ENCODE measurements at places on chromosomes 5 and 9. TPM values are rescaled to one million over a fixed set of nuclear protein-coding genes. Genes with fewer than 3 reads are reported as not detected.
A peak's percentile ranks its signal among the peaks of the same experiment; 100 is the strongest.

TMEM232 gene
- 2.7 TPM for total RNA-seq

GRCh38 chr5:167242701-167243100 is 1048.7 kb upstream of the WWC1 start:
- no peak for DNase-seq

DNA sequence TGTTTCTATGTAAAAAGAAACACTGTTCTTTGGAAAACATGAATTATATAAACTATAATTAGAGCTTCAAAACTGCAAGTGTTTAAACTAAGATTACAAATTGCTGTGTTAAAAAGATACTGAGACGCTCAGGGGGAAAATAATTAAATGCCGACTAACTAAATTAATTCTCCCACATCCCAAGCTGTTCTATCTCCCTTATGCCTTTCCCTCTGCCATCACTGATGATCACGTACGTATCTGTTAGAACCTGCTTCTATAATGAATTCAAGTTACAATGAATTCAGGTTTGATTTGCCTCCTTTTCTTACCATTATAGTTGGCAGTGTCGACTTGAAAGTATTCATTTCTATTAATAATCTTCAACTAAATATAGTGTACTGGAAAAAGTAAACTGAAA is 349.9 kb upstream of the CDH6 start:
- DNase-seq, result no peak

GRCh38 chr9:16154521-16155078 is 601.8 kb downstream of the CCDC171 start:
- no peak for DNase-seq

GRCh38 chr9:18189871-18190670 is 283.9 kb upstream of the ADAMTSL1 start:
- no peak for DNase-seq

TMEM174 gene
- total RNA-seq, result not detected

SLC12A2 gene
- 62.2 TPM for total RNA-seq

- DNase-seq, result no peak
Measured at GRCh38 chr5:102547141-102548035, 48.6 kb upstream of the SLCO6A1 start.

- DNase-seq, result no peak
Measured at GRCh38 chr5:10441992-10442435, 335 bp downstream of the ROPN1L start.

DNA sequence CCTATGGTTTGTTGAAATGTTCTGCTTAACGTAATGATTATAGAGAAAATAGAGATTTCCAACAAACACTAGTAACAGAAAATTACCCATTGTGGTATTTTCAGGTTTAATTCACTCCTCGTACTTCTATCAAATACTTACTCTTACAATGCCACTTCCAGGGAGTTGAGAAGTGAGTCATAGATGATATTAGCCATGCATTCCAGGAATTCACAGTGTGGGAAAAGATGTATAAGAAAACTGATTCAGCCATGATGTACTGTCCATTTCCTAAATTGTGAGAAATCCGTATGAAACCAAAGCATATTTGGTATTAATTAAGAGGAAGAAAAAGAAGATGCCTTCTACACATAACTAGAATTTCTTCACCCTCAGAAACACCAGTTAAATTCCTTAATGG is 1854.6 kb upstream of the WWC1 start:
- no peak for DNase-seq

GRCh38 chr9:87554171-87554910 is 56.7 kb downstream of the DAPK1 start:
- no peak for DNase-seq

GRCh38 chr5:138853132-138853531 is 22.0 kb downstream of the LRRTM2 start:
- DNase-seq, result no peak

GRCh38 chr9:111904026-111904425 is 7.4 kb downstream of the UGCG start:
- no peak for DNase-seq

DNA sequence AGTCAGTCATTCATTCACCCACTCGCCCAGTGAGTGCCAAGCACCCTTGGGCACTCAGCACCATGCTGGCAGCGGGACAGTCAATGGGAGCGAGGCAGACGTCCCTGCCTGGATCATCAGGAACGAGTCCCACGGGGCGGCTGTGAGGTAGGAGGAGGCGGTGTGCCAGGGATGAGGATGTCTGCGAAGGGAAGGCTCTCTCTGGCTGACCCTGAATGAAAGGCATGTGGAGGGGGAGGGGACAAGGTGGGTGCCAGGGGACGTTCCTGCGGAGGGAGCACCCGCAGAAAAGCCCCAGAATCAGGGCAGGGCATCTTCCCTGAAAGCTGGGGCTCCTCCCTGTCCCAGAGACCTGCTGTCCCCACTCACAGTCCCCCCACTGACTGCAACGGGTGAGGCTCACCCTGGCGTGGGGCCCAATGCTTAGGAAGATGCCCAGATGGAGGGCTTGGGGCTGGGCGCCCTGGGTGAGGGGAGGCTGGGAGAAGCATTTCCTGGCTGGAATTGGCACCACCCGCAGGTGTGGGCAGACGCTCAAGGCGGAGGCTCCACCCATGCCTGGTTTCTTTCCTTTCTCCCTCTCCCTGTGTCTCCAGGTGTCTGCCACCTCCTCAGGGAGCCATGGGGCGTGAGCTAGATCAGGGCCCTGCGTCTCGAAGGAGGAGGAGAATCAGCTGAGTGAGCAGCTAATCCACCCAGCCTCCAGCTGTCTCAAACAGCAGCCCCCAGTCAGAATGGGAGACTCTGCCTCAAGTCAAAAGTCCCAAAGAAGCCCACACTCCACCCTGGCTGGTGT is 179.0 kb upstream of the PPP1R26 start:
- DNase-seq, result no peak

- DNase-seq, result no peak
Measured at GRCh38 chr5:165405340-165405739, 1899.9 kb downstream of the MAT2B start.

GRCh38 chr9:18126831-18127498 is 347.0 kb upstream of the ADAMTSL1 start:
- no peak for DNase-seq

DNA sequence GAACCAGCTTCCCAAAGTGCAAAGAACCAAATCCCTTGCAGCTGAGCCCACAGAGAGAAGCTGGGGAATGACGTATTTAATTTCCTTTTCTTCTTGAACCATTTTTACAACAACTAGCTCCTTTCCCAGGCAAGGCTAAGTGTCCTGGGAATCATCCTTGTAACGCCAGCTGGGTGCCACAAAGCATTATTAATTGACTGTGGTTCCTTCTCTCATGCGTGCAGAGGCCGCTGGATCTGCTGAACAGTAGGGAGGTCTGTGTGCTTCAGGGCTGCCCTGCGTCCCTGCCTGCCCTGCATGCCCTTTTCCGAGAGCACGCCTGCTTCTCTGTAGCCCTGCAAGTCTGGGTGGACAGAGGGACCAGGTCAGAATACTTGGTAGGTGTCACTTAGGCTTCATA is 124.1 kb upstream of the OTULINL start:
- DNase-seq, result no peak

GRCh38 chr5:53928641-53929040 is 368.2 kb downstream of the NDUFS4 start:
- no peak for DNase-seq

GRCh38 chr5:117201001-117201400 is 626.4 kb upstream of the SEMA6A start:
- DNase-seq, result no peak

DNA sequence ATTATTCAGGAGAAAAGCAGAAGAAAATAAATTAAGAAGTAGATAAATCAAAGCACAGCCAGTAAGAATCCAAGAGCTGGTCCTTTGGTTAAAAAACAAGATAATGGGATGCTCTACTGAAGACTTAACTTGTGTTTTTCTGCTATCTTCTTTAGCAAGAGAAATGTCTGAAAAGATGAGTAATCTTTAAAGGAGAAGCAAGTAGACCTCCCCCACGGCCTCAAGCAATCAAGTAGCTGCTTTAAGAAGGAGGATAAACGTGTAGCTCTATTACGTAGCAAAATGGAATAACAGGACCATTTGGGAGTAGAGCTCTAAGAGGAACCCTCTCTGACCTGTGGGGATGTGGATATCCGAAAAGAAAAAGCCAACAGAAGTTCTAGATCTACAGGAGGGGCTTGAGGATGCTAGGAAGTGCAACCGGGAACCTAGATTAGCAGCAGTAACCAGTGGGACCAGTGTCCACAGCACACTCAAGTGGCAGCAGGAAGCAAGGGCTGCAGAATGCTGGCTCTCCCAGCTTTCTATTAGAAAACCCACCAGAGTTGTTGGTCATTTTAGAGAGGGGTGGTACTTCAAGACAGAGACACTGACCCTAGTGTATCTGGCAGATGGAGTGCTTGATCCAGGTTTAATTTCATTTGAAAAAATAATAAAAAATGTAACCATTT is 185.4 kb downstream of the GABBR2 start:
- DNase-seq, result no peak

GRCh38 chr9:75106857-75107256 is 18.5 kb downstream of the OSTF1 start:
- no peak for DNase-seq

DNA sequence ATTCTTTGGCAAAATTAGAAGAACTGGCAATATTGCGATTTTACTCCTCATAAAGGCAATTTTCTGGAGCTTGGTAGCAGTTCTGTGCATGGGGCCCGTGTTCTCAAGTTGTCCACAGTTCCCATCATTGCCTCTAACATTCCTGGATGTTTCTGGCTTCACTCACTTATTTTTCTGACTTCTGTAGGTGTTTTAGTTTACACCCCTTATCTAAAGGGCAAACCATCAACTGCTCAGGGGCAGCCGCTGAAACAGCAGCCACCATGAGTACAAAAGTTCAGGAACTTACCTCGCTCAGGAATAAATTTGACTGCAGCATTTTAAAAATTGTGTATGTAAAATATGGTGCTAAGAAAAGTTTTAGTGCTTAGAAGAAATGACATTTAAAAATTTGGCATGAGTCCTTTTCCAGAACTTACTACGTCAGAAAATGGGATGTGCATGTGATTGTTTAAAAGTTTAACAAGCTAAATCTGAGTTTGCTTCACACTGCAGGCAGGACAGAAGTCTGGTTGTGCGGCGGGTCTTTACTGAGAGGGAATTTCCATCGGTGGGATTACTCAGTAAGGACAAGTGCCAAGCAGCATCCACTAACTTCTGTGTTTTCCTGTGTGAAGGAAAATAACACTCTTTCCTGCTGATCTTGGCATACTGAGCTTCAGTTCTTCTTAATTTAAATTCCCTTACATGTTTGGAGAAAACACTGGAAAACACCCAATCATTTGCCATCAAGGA is 261.7 kb downstream of the MAT2B start:
- no peak for DNase-seq

DNA sequence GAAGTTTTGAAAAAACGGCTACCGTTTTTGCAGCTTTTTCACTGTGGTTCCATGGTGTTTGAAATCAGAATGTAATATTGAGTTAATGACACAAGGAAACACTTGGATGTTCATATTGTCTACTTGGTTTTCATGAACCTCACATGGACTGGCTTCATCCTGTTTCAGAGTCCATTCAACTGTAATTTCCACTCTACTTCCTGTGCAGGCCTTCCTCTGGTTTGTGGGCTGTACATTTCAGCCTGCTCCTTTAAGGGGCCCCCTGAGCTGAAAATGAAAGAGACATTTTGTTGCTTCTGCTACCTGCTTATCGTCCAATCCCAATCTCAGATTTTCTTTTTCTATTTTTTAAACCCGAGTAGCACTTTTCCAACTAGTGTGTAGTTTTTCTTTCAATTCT is 41.8 kb upstream of the CDKN2B start:
- no peak for DNase-seq

MAST4 gene
- total RNA-seq, result 34.7 TPM

SUSD1 gene
- 23.5 TPM for total RNA-seq

GRCh38 chr9:130835441-130836298 is 616 bp downstream of the ABL1 start:
- peak; percentile 64 for DNase-seq

NIM1K gene
- total RNA-seq, result 0.89 TPM
